ENCODE measurements at places on chromosomes 6 and 20. TPM values are rescaled to one million over a fixed set of nuclear protein-coding genes. Genes with fewer than 3 reads are reported as not detected.

DNA sequence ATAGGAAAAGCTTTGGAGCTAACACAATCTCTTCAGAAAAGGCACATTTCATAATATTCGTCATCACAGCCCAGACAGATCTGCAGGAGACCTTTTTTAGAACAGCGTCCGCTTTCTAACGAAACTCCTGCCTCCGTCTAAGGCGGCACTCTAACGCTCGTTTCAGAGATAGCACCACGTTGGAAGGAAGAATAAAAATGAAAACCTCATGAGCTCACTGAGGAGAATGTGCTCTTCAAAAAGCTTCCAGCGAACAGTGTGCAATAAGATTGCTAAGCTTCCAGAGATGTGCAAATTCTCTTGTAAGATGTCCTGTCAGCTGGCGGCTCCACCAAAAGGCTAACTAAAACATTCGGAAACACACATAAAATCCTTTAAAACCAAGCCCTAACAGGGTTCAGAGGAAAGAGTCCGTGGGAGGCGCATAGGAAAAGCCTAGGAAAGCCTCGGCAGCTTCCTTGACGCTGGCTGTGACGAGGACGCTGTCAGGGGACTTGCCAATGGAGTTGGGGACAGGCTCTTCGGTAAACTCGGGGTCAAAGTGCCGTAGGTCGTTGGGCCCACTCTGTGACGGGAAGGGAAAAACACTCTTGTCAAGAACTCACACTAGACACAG is 117.6 kb upstream of the SLC2A12 start:
- no peak for DNase-seq

DNA sequence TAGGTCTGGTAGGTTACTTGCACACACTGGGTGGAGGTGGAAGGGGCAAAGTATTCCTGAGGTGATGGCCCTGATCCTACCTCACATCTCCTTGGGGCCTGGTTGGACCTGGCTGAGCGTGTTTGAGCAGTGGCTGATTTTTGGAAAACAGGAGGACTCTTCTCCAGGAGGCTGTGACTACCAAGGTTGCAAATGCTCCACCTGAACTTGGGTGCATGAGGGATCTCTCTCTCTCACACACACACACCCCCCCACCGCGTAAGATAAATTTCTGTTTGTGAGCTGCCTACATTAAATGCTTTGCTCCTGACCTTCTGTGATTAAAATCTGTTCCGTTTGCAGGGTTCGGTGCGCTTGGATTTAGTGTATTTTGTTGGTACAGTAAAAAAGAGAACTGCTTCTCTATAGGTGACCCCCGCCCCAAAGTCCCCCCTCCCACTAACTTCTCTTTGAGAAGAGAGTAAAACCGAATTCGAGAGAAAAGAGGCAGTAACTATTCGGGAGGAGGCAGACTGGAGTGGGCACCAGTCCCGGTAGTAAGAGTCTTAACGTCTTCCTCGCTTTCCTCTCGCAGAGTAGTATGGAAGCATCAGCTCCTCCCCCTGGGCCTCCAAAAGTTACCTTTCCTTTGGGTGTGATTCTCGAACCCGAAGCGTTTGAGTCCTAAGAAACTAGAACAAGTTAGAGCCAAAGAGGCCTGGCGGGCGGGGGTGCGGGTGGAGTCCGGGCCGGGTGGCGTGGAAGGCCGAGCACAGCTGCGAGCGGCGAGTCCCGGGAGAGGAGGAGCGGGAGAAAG is 585 bp upstream of the DSE start:
- DNase-seq, result no peak

RFX6 gene
- not detected for total RNA-seq

CCDC170 gene
- total RNA-seq, result not detected

CFB gene
- total RNA-seq, result 1.4 TPM

BPHL gene
- 28.0 TPM for total RNA-seq
